Posterior cingulate gyrus (tissue), 11 donors: ENCODE measurements at places on chromosomes 6 and 20.

DNA sequence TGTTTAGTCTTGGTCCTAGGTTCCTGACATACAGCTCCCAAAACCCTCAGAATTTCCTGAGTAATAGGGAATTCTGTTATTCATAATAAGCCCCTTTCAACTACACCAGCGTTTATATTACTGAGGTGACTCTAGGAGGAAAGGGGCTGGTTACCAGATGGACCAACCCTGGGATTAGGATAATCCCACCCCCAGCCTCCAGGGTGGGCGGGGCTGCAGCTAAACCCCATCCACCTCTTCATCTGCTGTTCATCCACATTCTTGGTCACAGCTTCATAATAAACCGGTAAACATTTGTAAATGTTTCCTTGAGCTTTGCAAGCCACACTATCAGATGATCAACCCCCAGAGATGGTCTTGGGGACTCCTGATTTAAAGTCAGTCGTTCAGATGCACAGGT is 38.3 kb downstream of the NINL start:
- no peak for DNase-seq

GRCh38 chr20:41152108-41152757 is 14.9 kb downstream of the PLCG1 start:
- no peak for DNase-seq

GRCh38 chr6:43671011-43671800 is 16.4 kb downstream of the MRPS18A start:
- no peak for DNase-seq

DNA sequence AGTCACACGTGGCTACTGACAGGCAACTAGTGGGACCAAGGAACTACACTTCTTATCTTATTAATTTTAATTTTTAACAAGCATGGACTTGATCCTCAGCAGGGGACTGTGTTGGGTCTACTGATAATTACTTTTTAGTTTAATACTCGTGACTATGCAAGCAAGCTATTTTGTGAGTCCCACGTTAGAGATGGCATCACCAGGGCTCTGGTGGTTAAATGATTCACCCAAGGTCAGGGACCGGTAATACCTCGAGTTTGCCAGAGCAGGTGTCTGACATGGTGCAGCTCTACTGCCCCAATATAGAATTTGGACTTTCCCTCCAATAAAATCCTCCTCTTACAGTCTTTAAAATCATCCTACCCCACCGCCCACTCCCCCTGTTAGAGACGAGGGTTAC is 98.6 kb upstream of the RIN2 start:
- DNase-seq: no peak
